ENCODE measurements at places on chromosomes 13 and 19.

GRCh38 chr19:29086182-29086581 lies 126.8 kb downstream of the UQCRFS1 start:
- no peak for DNase-seq

- DNase-seq, result no peak
Observed at GRCh38 chr19:1085676-1086442, 9.3 kb downstream of the POLR2E start.

DNA sequence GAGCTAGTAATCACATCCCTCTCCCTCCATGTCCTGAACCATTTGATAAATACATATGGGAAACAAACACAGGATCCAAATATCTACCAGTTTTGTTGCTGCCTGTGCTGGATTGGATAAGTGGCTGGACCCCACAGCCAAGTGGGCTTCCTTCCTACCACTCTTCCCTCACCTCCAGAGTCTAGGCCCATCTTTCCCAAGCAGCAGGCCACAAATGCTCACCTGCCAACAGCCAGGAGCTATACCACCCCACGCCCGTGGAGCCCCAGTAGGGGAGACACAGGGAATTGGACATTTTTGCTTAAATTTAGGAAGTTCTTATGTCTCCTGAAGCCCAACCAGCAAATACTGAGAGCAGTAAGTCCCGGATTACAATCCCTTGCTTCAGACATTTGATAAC lies 55.8 kb downstream of the HSPH1 start:
- DNase-seq, result no peak

- DNase-seq, result no peak
Observed at GRCh38 chr13:42413484-42413815, 141.5 kb downstream of the AKAP11 start.

- no peak for DNase-seq
Observed at GRCh38 chr19:16862826-16863415, 25.9 kb upstream of the F2RL3 start.

DNA sequence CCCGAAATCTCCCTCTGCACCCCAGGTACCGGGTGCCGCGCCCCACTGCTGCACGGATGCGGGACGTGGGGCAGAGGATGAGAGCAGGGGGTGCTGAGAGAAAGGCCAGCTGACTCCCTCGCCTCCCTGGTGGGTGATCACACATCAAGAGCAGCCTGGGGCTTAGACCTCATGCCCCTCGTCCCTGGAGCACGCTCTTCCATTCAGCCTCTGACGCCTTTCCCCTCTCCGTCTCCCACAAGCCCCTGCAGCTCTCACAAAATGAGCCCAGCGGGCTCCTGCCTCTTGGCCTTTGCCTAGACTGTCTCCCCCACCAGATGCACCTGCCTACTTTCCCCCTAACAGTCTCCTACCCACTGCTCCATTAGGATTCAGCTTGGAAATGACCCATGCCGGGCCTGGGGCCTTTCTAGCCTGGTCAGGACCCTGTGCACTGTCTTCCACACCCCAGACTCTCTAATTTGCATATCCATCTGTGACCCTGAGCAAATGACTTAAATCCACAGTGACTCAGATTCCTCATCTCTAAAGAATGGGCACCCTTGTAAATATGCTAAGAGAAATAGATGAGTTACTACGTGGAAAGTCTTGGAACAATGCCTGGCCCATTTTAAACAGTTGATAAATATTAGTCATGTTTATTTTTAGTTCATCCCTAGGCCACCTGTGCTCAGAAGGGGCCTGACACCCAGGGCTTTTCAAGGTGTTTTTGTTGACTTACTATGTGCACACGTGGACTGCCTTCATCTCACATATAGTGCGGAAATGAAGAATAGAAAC lies 582 bp upstream of the PTPRH start:
- peak; percentile 91 for DNase-seq

- no peak for DNase-seq
Observed at GRCh38 chr13:46293436-46293835, 81.7 kb downstream of the LRRC63 start.

GRCh38 chr13:45691251-45691650 lies 10.9 kb upstream of the CBY2 start:
- DNase-seq, result no peak

DNA sequence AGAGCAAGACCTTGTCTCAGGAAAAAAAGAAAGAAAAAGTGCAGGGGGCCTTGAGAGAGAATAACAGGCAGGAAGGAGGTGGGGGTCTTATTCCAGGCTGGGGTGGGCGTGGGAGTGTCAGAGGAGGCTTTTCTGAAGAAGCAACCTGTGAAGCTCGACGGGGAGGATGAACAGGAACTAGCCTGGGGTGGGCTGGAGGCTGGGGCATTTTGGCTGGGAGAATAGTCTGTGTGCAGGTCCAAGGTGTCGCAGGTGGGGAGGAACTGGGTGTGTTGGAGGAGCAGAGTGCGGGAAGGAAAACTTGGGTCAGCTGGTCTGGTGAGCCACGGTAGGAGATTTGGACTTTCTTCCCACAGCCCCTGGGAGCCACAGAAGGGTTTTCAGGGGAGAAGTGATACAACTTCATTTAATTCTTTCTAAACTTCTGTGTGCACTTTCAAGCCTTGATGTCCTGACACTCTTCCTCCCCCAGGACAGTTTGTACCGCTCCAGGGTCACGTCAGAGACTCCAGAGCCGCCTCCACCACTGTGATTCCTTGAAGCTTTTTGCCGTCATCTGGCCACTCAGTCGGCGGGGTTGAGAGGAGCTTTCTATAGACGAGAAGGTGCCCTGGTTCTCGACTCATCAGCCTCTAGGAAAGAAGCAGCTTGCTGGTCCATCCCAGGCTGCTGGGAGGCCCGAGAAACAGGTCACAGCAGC lies 138.7 kb downstream of the SIPA1L3 start:
- DNase-seq, result no peak

DNA sequence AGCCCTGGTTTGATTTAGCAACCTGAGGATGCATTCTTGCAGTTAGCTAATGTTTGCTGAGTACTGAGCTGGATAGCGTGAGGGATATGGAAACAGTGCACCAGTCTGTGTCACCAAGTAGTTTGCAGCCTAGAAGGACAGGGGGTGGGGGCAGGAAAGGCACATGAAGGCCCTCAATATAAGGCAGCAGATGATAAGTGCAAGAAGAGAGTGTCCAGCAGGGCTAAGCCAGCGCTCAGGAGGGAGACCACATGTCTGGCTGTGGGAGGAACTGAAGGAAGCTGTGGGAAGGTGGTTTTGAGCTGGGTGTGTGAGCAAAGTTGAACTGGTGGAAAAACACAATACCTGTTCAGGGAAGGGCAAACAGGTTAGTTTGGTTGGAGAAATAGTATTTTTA lies 1.7 kb downstream of the CXCL17 start:
- DNase-seq, result no peak

All from LoVo (cell line).